Vagina (tissue), 2 donors: ENCODE measurements at places on chromosomes 11 and 22. TPM values are rescaled to one million over a fixed set of nuclear protein-coding genes. Genes with fewer than 3 reads are reported as not detected.

DNA sequence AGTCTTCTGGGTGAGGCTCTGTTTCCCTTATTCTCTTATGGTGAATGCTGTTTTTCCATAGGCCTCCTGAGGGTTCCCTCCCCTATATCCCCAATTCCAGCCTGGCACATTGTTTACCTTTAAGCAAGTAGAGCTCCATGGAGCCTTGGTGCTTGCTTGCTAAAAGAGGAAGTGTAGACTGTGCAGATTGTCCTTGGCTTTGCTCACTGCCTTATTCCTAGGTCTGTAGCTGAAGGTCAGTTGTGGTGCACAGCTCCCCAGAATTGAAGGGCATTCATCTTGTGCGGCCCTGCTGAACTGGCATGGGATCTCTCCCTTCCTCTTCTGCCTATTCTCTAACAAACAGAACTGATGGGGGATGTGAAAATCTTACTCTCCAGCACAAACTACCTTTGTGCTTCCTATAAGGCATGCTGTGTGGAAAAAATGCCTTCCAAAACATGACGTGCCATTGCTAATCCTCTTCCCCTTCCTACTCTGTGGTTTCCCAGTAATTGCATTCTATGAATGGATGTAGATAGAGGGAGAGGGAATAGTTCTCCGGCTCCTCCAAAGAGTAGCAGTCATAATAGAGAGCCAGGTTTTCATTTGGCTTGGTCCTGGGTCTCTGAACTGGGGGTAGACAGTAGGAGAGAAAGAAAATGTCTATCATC is 34.2 kb upstream of the PLET1 start:
- no peak for DNase-seq
- H3K4me1 ChIP-seq, result peaks cover 23% of the 10 kb centered on the region
- H3K4me3 ChIP-seq, result no peak overlapping the region
- H3K27ac ChIP-seq, result no peak overlapping the region

GRCh38 chr11:48080301-48080861 is 100.0 kb downstream of the PTPRJ start:
- H3K36me3 ChIP-seq, result no peaks in the 10 kb centered on the region
- H3K27ac ChIP-seq, result no peak overlapping the region
- no peak for DNase-seq
- peaks cover 15% of the 10 kb centered on the region for H3K4me1 ChIP-seq
- no peaks in the 10 kb centered on the region for H3K27me3 ChIP-seq

- DNase-seq, result no peak
- peak overlapping the region; percentile 85 for H3K27ac ChIP-seq
- H3K36me3 ChIP-seq, result no peaks in the 10 kb centered on the region
- no peaks in the 10 kb centered on the region for H3K27me3 ChIP-seq
- H3K4me1 ChIP-seq, result peaks cover 58% of the 10 kb centered on the region
- no peak overlapping the region for H3K4me3 ChIP-seq
Measured at GRCh38 chr22:19716041-19716828, 1.9 kb downstream of the SEPTIN5 start.

DNA sequence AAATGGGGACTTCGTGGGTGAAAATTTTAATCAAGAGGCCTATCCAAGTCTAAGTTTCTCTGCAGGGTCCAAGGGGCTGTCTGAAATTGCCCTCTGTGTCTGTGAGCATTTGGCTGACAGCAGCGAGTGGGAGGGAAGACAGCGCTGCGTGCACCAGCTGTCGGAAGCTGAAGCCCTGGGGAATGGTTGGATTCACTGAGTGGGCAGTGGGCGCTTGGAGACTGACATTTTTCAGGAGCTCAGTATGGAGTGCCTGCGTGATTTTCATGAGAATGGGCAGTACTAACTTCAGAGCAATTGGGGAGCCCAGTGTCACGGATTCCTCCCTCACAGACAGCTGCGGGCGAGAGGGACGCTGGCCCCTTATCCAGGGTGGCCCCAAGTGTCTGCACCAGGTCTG is 388.8 kb upstream of the B3GAT1 start:
- H3K27me3 ChIP-seq, result no peaks in the 10 kb centered on the region
- no peaks in the 10 kb centered on the region for H3K36me3 ChIP-seq
- no peak overlapping the region for H3K27ac ChIP-seq
- H3K4me3 ChIP-seq, result no peak overlapping the region

DNA sequence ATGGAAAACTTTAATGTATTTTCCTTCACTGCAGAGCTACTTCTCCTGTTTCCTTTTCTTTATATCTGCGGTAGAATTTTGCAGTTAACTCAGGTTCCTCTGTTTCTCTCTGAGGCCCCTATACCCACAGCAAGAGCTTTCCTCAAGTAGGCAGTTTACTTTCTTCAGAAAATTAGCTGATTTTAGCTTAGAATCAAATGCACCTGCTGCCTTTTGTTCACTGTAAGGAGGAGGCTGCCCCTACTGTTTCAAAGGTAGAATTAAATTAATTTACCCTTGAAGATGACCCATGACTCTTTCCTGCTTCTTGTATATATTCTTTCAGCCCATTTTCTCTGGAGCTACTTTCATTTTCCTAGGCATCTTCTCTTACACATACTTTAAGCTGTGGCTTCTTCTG is 68.7 kb upstream of the GDPD4 start:
- H3K4me1 ChIP-seq, result no peaks in the 10 kb centered on the region
- H3K27me3 ChIP-seq, result no peaks in the 10 kb centered on the region
- H3K27ac ChIP-seq, result no peak overlapping the region
- no peaks in the 10 kb centered on the region for H3K36me3 ChIP-seq
- no peak overlapping the region for H3K4me3 ChIP-seq

GRCh38 chr11:126519764-126520734 is 164.6 kb downstream of the ST3GAL4 start:
- no peaks in the 10 kb centered on the region for H3K27me3 ChIP-seq
- H3K4me3 ChIP-seq, result no peak overlapping the region
- H3K36me3 ChIP-seq, result no peaks in the 10 kb centered on the region
- no peak for DNase-seq
- no peak overlapping the region for H3K27ac ChIP-seq

DNA sequence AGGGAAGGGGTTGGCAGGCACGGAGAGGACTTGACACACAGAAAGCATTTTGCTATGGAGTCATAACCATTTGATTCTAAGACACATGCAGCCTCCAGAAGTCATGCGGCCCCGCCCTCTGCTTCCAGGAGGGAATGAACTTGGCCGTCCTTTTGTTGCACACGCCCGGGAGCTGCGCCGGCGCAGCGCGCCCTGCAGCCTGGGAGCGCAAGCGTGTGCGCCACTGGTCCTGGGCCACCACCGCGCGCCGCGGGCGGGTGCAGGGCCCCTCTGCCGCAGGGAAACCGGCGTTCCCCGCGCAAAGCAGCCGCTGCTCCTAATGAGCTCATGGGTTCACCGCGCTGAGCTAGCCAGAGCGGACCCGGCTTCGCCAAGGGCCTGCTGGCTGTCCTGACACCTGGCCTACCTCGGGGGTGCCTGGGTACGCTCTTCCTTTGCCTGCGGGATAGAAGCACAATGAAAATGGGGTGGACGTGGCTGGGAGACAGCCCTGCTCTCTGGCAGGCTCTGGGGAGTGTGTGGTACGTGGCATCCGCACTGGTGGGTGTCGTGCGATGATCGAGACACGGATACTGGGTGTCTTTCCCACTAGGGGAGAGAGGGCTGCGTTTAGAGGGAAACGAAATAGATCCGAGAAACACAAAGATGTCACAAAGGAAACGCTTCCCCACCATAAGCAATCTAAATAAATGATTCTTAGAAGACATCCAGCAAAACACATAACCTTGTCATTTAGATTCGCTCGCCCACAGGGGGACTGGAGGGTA is 669 bp downstream of the MICAL3 start:
- no peak for DNase-seq
- peaks cover 20% of the 10 kb centered on the region for H3K4me1 ChIP-seq
- H3K27me3 ChIP-seq, result no peaks in the 10 kb centered on the region
- no peaks in the 10 kb centered on the region for H3K36me3 ChIP-seq
- H3K27ac ChIP-seq, result peak overlapping the region; percentile 87
- H3K4me3 ChIP-seq, result peak overlapping the region; percentile 57

DNA sequence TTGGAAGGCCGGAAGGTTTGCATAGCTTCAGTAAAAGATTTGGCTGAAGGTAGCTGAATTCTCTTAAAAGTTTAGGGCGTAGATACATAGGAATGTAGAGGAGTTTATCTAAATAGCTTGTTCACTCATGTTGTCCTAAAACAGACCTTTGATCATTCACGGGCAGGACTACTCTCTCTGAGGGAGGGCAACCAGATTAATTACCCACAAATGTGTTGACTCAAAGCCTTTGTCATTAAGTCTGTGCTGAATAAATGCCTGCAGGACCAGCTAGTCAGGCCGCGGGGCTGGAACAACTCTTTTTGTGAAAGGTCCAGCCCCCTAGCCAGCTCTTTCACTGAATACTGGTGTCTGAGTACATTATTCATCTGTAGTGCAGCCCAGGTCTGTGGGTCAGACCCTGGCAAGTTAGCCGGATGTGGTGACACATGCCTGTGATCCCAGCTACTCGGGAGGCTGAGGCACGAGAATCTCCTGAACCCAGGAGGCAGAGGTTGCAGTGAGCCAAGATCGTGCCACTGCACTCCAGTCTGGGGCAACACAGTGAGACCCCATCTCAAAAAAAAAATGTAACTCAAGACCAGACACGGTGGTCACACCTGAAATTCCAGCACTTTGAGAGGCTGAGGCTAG is 2.8 kb upstream of the FADD start:
- no peaks in the 10 kb centered on the region for H3K27me3 ChIP-seq
- no peaks in the 10 kb centered on the region for H3K36me3 ChIP-seq
- peaks cover 22% of the 10 kb centered on the region for H3K4me1 ChIP-seq
- H3K27ac ChIP-seq, result no peak overlapping the region

- H3K4me1 ChIP-seq, result peaks cover 15% of the 10 kb centered on the region
- no peak overlapping the region for H3K27ac ChIP-seq
- no peaks in the 10 kb centered on the region for H3K27me3 ChIP-seq
- H3K36me3 ChIP-seq, result no peaks in the 10 kb centered on the region
- no peak for DNase-seq
Measured at GRCh38 chr11:19975414-19975990, 184.8 kb downstream of the DBX1 start.

GRCh38 chr11:8038811-8039529 is 42.0 kb upstream of the TUB start:
- H3K4me3 ChIP-seq, result no peak overlapping the region
- no peaks in the 10 kb centered on the region for H3K36me3 ChIP-seq
- peak; percentile 69 for DNase-seq
- peaks cover 29% of the 10 kb centered on the region for H3K4me1 ChIP-seq
- no peaks in the 10 kb centered on the region for H3K27me3 ChIP-seq

- no peaks in the 10 kb centered on the region for H3K27me3 ChIP-seq
- H3K4me3 ChIP-seq, result no peak overlapping the region
- DNase-seq, result no peak
- H3K27ac ChIP-seq, result no peak overlapping the region
Measured at GRCh38 chr11:130849215-130849568, 67.1 kb downstream of the SNX19 start.

GAB4 gene
- not detected for total RNA-seq
